RCC 7860 (cell line): ENCODE measurements at places on chromosomes 16 and 17.
A peak's percentile ranks its signal among the peaks of the same experiment; 100 is the strongest.

- no peak for DNase-seq
Measured at GRCh38 chr16:2960183-2961010, 3.7 kb upstream of the KREMEN2 start.

GRCh38 chr16:56477096-56477878 is 25.9 kb downstream of the OGFOD1 start:
- DNase-seq, result peak; percentile 70

DNA sequence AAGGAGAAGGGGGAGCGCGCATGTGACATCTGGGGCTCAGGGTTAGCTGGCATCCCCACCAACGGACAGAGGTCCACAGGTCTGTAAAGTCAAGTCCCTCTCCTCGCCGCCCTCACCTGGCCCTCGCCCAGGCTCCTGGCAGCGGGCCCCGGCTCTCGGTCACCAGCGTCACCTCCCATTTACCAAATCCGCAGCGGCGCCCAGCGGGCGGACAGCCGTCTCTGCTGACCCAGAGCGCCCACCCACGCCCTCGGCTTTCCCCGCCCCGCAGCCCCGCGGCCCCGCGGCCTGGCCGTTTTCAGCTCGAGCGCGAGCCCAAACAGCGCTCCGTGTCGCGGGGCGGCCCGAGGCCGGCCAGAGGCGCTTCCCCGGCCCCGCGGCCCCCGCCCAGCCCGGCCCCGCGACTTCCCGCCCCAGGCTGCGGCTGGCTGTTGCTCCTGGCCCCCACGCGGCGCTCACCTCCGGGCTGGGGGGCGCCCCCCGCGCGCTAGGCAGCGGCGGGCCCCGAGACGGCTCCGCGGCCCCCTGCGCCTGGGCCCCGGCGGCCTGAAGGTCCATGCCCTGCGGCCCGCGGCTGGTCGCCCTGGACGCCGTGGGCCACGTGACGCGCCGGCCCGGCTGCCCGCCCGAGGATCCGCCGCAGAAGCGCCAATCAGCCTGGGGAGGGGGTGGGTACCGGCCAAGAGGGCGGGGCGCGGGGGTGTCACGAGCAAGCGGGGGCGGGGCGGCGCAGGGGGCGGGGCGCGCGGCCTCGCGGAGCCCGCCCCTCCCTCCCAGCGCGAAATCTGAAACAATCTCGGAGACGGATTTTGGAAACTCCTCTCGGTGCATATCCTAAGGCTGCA is at the start of gene COPRS:
Gene COPRS (minus strand): TSS at position 603 of the 845 bp plus-strand sequence. CDS start 45 bp downstream, at position 558.
- peak; percentile 59 for DNase-seq

- DNase-seq, result no peak
Measured at GRCh38 chr17:63991611-63992010, 6.5 kb upstream of the PRR29 start.

DNA sequence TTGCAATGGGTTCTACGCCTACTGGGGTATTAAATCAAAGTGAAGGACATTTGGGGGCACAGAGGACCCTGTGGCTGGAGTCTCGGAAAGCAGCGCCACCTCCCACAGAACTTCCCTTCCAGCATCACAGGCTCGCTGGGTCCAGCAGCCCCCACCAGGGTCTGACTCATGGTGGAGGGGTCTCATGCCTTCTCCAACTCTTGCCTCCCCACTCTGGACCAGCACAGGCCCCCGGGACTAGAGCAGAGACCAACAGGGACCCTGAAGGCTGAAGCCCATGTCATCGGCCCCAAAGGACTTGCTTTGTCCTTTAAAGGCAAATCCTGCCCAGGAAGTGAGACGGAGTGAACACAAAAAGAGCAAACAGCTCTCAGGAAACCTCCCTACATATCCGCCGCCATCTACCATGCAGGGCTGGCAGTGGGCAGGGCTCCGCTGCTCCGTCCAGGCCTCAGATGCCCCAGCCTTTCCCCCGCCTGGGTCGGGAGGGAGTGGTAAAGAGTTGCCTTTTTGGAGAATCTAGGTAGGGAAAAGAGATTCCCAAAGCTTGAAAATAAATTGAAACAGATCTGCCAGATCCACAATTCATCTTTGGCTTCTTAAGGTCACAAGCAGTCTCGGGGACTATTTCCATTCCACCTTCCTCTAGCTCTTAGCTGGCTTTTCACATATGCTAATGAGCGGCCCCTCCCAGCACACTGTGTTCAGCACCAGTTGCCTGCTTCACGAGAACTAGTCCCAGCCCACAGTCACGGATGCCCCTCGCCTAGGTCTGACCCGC is 2.1 kb upstream of the GPRC5C start:
- no peak for DNase-seq

- no peak for DNase-seq
Measured at GRCh38 chr16:883340-883739, 82.8 kb upstream of the GNG13 start.

GRCh38 chr17:64679710-64680216 is 17.7 kb upstream of the SMURF2 start:
- DNase-seq, result peak; percentile 99

- DNase-seq, result peak; percentile 21
Measured at GRCh38 chr16:6105115-6105514, 1007.5 kb upstream of the EEF2KMT start.

DNA sequence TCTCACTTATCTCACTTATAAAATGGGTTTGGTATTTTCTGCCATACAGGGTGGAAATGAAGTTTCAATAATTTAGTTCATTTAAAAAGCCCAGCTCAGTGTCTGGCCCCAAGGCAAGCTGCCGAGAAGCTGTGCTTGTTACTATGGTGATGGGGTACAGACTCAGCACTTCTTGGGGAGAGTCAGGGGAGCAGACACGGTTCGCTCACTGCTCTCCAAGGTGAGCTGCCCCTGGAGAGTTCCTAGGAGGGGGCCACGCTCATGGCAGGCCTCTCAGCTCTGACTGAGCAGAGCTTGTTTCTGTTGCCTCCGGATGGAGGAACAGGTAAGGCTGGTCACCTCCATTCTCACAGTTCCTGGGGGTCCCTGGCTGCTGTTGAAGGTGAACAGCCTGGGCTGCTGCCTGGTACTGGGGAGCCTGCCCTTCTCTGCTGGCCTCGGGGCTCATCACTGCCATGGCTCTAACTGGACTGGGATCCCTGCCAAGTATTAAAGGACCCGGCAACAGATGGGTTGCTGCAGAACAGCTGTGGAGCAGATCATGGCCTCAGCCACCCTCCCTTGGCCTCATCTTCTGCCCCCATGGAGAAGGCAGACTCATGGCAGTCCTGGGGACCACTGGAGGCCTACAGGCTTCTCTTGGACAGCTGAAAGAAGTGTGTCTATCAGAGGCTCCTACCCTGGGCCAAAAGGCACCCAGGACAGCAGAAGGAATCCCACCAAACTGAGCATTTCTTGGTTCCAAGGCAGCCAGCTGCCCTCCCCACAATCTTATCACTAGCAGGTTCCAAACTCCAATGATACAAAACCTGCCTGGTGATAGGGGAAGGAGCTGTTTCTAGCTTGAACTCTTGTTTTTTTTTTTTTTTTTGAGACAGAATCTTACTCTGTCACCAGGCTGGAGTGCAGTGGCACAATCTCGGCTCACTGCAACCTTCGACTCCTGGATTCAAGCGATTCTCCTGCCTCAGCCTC is 25.9 kb upstream of the SPATA32 start:
- no peak for DNase-seq

DNA sequence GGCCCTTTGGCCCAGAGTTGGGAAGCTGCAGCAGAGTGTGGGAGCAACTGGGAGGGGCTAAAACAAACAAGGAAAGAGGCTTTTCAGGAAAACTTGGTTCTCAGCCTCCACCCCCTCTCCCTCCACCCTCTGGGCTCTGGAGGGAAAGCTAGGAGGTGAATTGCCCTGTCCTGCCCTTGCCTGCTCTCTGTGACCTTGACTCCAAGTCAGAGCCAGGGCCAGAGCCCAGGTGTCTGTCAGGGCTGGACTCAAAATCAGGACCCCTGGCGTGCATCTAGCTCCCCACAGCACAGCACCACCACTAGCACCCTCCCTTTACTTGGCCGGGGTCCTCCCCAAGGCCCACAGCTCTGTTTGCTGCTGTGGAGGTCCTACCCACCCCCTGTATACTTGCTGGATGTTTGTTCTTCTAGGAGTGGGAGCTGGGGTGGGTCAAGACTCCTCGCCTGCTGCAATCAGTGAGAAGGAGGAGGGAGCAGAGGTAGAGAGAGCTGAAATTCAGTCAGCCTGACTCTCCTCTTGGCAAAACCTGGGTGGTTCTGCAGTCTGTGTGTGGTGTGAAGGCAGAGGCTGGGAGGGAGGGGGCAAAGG is 2.8 kb upstream of the NR1D1 start:
- DNase-seq, result no peak

GRCh38 chr17:1216217-1217088 is 36.7 kb upstream of the ABR start:
- no peak for DNase-seq

DNA sequence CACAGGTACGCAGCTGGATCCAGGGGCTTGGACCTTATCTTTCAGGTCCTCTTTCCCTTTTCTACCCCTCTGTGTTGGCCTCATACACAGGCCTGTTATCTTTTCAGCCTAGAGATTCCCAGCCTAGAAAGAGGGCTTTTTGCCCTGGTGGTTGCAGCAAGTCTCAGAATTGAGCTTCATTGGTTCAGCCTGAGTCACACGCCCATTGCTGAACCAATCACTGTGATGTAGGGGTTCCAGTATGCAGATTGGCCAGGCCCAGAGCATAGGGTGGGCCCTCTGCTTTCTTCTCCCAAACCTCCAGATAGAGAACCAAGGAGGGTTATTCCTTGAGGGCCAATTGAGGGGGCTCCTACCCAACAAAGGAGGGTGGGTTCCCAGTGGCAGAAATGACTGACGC is 32.8 kb downstream of the GPT2 start:
- DNase-seq, result no peak

- DNase-seq, result peak; percentile 55
Measured at GRCh38 chr17:48799069-48799723, 17.8 kb downstream of the TTLL6 start.

DNA sequence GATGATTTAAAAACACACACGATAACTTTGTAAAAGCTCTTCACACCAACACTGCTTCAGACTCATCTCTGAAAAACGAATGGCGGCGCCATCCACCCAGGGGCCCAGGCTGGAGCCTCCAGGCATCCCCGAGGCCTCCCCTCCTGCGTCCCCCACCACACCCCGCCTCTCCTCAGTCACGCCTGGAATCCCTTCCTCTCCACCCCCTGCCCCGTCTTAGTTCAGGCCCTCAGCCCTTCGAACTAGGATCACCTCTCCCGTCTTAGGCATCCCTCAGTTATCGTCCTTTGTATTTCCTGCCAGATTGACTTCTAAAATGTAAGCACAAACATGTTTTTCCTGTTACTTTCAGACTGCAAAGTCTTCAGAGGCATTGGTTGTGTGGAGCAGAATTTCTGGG is 58.3 kb downstream of the NDEL1 start:
- DNase-seq, result no peak

DNA sequence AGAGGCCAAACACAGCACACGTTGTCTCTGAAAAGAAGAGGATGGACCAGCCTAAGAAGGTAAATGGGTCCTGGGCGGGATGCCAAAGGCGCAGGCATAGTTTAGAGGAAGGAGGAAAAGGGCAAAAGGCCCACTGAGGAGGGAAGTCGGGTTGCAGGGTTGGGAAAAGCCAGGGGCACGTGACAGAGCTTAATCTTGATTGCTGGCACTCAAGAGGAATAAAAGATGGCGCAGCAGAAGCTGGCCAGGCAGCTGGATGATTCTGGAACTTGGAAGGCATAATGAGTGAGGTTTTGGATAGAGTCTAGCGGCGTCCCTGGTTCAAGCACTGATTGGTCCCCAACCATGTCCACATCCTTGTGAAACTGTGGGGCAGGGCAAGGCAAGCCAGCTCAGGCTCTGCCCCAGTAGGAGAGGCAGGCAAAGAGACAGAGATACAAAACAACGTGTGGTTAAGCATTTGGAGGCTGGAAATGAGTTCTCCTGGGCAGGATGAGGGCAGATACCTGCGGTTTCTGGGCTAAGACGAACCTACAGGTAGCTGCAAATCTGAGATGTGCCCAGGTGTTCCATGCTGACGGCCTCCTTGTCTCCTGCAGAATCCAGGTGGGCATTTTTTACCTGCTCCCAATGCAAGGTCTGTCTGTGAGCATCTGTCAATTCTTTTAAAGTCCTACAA is 52.7 kb upstream of the CIBAR2 start:
- no peak for DNase-seq

DNA sequence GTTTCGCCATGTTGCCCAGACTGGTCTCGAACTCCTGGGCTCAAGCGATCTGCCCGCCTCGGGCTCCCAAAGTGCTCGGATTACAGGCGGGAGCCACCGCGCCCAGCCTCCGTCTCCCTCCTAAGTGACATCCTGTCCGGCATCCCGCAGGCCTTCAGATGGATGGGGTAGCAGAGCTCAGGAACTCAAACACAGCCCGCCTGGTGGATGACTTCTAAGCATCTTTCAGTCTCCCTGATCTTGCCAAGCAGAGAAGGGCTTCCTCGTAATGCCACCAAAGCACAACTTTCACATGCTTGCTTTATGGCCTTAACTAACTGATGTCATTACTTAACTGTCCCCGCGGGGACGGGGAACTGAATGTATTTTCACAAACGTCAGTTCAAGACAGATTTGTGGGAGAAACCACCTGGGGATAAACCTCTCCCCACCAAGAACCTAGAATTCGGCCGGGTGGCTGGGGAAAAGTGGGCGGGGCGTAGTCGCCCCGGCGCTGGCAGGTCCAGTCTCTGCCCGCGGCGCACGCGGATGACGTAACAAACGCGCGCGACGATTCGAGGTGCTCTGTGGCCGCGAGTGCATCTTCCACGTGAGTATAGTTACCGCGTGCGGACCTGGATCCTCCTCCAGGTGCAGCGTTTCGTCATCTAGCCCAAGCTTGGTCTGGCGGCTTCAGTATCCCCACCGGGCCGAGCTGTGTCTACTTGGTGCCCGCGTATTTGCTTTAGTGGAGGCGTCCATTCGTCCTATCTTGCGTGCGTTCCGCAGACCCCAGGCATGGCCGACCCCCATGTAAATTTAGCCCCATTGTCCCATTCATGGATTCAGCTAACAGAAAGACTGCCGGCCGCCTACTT is at the start of gene PFAS:
Gene PFAS (plus strand): TSS at position 539 of the 857 bp plus-strand sequence. CDS start 4,649 bp downstream, outside the sequence.
- DNase-seq, result peak; percentile 81

GRCh38 chr17:4808378-4808767 is 1.4 kb downstream of the PLD2 start:
- DNase-seq, result no peak

DNA sequence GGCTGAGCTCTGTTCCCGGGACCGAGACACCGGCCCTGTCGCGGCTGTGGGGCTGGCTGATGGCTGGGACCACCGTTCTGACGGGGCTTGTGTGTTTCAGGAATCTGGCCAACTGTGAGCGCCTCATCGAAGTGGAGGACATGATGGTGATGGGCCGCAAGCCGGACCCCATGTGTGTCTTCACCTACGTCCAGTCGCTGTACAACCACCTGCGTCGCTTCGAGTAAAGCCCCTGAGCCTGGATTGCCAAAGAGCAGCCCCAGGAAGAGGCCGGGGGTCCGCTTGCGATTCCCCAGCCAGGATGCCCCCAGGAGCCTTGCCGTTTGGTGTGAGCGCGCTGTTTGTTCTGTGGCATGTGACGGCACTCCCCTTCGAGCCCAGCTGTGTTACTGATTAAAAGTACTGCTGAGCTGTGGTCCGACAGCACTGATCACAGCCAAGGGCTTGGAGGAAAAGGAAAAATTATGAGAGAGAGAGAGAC is 23.0 kb downstream of the SMTNL2 start:
- no peak for DNase-seq

DNA sequence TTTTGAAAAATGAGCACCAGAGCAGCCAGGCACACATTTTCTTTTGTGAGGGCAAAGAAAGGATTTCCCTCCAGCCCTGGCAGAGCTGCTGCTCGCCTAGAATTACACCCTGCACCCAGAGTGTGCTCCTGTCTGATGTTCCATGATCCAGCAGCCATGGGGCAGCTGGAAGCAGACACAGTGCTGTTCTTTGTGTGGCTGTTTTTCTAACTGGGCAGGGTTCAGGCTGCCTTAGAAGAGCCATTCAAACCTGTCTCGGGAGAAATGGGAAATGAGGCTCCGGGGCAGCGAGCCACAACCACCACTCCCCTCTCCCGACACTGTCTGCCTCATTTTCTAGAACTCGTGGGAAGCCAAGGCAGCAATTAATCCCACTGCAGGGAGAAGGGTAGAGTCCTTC is 28.9 kb downstream of the LITAF start:
- no peak for DNase-seq
